Cerebellum (tissue), 4 donors: ENCODE measurements at places on chromosomes 5 and 9. TPM values are rescaled to one million over a fixed set of nuclear protein-coding genes. Genes with fewer than 3 reads are reported as not detected.

Gene GDNF
- not detected for total RNA-seq

Gene SNAPC4
- 6.3 TPM for total RNA-seq

Gene RORB
- total RNA-seq = 21.3 TPM

Gene PCDHGA5
- total RNA-seq = 14.3 TPM

Gene LCN1
- total RNA-seq = not detected

Gene CATSPER3
- 0.45 TPM for total RNA-seq

Gene SCGB3A2
- total RNA-seq = not detected

Gene IRGM
- 0.45 TPM for total RNA-seq

Gene GRM6
- 0.27 TPM for total RNA-seq

Gene NPR3
- total RNA-seq = 3.6 TPM

Gene GAS1
- 19.6 TPM for total RNA-seq

GRCh38 chr9:84754461-84754860 is 84.9 kb downstream of the NTRK2 start:
- DNase-seq = no peak

DNA sequence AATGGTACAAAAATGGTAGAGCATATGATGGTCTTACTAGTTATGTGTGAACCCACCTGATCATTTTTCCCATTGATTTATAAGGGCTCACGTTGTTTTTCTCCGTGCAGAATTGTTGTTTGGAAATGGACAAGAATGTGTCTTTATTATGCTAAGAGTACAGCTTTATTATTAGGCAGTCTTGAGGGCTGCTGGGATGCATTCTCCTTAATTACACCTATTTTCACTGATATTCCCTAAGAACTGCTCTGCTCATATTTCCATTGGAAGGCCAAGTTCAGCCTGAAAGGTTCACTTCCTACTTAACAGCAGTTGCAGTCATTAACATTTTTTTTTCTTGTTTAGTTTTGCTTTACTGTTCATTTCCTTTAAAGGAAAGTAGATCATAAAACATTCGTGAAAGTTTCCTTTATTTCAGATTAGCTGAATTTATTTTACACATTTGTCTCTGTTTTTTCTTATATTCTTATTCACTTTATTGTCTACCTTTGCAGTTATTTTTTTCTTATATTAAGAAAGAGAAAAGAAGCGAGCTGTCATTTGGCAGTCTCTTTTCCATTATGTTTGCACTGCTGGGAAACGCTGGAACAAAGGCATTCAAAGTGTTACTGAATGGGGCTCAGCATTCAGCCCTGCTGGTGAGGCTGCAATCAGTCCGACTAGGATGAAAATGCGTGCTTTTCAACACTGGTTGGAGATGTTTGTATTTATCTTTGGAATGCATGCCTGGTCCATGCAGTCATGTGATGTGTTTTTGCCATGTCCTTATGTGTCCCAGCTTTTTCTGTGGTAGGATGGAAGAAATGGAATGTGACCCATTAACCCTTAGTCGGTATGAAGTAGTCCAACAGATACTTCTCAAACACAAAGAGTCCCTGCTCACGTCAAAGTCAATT is 602.7 kb upstream of the ZNF608 start:
- DNase-seq = no peak

DNA sequence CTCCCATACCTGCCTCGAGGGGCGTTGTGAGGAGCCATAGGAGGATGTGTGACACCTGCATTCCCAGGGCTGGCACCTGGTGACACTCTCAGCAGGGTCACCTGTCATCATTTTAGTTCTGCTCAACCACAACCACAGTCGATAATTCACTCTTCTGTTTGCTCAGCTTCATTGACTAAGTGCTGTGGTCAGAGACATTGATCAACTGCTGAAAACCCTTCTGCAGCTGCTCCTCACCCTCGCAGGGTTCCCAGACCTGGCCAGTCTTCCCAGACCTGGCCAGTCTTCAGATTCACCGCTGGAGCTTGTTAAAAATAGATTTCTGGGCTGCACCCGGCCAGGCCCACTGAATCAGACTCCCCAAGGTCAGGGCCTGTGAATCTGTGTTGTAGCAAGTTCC is 92.8 kb downstream of the MVB12B start:
- DNase-seq = no peak

DNA sequence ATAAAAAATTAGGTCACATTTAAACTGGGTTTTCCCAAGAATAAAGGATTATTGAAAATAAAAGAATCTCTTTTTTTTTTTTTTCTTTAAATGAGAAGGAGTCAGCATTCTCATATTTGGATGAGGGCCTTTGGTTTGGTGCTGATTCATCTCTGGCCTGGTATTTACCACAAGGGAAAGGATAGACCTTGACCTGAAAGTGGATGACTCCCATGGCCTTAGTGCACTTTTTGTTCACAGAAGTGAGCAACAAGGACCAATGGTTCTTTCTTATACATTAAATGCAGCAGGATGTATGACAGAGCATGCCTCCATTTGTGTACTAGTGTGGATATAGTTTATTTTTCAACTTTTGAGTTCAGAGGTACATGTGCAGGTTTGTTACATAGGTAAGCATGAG is 6.9 kb downstream of the YTHDC2 start:
- no peak for DNase-seq

DNA sequence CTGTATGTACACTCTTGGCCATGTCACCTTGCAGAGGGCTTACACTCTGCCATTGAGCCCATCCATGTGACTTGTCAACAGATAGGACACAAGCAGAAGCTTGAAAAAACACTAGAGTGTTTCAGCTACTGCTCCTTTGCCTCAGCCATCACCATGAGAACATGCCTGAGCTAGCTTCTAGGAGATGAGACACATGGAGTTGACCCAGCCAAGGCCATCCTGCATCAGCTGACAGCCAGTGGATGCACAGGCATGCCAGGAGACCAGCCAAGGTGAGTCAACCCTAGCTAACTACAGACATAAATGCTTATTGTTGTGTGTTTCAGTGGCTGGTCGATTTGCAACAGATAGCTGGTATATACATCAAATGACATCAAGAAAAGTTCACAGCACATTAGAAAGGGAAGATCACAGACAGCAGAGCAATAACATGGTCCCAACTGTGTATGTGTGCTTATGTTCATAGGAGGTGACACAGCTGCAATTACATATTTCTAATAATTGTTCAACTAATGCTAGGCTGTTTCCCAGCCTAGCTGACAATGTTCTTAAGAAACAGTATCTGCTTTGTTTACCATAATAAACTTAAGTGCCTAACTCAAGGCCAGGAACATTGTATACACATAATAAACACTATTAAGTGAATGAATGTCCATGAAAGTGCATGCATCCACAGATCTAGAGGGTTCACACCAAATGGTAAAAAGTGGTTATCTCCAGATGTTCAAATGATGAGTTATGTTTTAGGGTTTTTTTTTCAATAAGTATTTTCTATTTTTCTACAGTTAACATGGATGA is 105.7 kb downstream of the SPOCK1 start:
- DNase-seq = no peak

DNA sequence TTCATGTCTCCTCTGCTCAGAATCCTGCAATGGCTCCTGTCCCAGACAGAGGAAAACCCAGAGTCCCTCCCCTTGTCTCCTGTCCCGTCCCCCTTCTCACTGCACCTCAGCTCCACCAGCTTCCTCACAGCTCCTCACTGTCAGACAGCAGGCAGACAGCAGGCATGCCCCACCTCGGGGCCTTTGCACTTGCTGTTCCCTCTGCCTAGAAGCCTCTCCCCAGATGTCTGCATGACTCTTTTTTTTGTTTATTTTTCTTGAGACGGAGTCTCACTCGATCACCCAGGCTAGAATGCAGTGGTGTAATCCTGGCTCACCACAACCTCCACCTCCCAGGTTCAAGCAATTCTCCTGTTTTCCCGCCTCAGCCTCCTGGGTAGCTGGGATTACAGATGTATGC is 8.8 kb upstream of the SLC6A7 start:
- DNase-seq = no peak

GRCh38 chr5:179111267-179112207 is 51.4 kb downstream of the ZNF354C start:
- no peak for DNase-seq

- DNase-seq = no peak
These were observed 213.2 kb upstream of the EDIL3 start for GRCh38 chr5:84597904-84598303.

DNA sequence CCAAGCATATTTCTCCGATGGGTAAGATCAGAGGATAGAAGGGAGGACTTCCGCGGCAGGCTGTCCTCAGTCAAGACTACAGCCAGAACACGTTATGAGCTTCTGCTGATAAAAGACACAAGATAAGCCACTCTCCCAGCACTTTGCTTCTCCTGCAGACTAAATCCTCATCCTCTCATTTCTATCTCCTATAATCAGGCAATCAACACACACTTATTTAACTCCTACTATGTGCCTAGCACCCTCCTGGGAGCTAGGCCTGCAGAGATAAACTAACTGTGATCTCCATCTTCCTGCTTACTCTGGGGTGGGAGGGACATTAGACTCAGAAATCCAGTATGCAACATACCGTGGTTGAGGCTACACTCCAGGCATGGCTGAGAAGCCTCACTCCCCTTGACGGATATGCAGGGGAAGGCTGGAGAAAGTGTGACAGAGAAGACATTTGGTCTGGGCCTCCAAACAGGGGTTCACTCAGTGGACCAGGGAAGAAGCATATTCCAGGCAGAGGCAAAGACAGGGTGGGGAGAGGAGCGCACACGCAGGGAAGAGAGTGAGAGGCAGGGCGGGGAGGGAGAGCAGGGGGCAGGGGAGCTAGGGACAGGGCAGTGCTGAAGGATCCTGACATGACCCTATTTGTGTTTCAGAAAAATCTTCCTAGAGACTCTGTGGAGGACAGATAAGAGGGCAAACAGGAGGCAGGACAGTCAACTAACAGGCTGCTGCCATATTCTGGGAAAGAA is 274.1 kb downstream of the DENND1A start:
- DNase-seq = no peak

DNA sequence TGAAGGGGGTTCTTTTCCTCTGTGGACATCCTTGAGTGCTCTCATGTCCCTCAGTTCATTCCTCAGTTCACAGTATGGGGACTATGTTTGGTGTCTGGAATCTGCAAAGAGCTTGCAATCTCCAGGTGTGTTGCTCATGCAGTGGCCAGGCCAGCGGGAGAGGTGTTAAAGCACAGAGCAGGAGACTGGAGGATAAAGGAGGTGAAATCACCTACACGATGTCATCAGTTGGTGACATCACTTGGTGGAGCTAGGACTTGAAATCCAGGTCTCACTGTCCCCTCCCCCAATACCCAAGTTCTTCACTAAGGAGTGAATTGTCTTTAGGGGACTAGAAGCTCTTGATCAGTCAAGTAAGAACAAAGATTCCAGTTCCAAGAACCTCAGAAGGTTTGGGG is 197.3 kb upstream of the ZNF618 start:
- DNase-seq = no peak

DNA sequence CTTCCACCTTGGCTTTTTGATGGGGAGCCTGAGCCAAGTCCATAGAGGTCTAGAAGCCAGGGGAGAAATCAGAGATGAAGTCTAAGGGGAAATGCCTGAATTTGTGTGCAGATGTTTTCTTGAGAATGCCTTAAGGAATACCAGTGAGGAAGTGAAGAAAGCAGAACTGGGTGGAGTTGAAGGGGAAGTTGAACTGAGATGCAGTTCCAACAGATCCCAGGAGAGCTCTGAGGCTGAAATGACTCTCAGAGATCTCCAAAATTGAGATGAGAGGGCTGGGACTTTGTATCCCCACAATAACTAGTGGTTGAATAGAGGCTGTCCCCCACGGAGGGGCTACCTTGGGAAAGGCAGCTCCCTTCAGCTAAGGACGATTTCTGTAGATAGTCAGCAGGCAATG is 197.1 kb downstream of the ZNF462 start:
- DNase-seq = no peak

GRCh38 chr5:1125030-1125357 is 13.1 kb upstream of the SLC12A7 start:
- no peak for DNase-seq

DNA sequence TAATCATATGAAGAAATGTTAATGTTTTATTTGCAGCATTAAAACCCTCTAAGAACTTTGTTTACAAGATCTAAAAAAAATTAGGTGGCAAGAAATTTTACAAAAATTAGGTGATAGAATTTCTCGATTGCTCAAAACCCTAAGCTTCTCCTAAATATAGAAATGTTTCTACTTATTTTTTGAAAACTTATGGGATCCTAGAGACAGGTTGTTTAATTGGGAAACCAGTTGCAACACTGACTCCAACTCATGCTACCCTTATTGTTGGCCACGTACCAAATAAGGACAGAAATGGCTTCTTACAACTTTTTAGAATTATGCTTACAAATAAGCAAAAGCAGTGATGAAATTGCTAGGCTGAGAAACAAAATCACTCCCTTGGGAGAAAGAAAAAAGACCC is 531.1 kb downstream of the PDE4D start:
- DNase-seq = no peak

DNA sequence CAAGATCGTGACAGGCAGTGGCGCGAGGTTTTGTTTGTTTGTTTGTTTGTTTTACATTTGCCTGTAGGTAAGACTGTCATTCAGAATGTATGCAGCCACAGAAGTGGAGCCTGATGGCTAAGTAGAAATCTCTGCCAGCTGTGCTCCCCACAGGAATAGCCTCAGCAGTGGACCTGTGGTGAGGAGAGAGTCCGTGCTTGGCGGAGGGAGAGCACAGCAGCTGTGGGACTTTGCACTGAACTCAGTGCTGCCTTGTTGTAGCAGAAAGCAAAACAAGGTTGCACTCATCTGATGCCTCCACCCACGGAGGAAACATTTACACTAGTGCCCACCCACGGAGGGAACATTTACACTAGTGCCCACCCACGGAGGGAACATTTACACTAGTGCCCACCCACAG is 4.4 kb upstream of the ZNF782 start:
- no peak for DNase-seq

GRCh38 chr9:91157883-91158282 is 203.8 kb downstream of the AUH start:
- DNase-seq = no peak

- DNase-seq = no peak
These were observed 21.3 kb downstream of the SPRY4 start for GRCh38 chr5:142303565-142303964.

GRCh38 chr5:61253547-61253946 is 78.5 kb upstream of the ZSWIM6 start:
- DNase-seq = no peak

- DNase-seq = no peak
These were observed 435.7 kb downstream of the SH3GL2 start for GRCh38 chr9:18014556-18014955.

- DNase-seq = no peak
These were observed 84.7 kb downstream of the CMYA5 start for GRCh38 chr5:79774171-79774854.

GRCh38 chr5:43309637-43310036 is 3.6 kb downstream of the HMGCS1 start:
- DNase-seq = no peak

GRCh38 chr5:14441641-14442040 is 140.0 kb upstream of the OTULINL start:
- no peak for DNase-seq

GRCh38 chr9:127333221-127334064 is 63.5 kb upstream of the SLC2A8 start:
- no peak for DNase-seq
